ENCODE measurements at places on chromosomes 7 and 10.

DNA sequence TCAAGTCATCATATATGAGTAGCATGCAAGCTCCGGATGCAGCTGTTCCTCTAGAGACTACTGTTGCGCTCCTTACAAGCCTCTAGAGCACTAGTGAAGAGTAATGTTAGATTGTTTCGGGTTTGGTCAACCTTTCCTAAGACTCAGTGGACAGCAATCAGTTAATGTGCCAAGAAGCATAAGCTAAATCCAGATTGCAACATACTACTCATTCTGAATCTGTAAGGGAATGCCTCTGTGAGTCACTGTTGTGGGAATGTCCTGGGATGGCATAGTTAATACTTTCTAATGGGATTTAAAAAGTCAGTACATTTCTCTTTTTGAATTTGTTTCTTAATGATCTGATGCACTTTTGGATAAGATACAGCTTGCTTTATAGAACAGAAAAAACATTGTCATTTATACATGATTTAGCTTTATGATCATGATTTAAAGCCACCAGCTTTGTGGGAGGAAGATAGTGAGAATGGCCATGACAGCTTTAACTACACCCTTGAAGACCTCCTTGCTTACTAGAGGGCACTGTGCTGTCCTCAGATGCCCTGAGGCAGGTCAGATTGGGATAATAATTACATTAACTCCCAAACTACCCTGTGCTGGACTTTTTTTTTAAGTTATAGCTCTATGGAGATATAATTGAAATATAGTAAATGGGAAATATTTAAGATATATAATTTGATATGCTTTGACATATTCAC lies 138.4 kb downstream of the SDK1 start:
- no peak for DNase-seq

- no peak for DNase-seq
Measured at GRCh38 chr10:82191653-82192052, 316.7 kb downstream of the NRG3 start.

GRCh38 chr10:121369616-121370015 lies 228.6 kb downstream of the FGFR2 start:
- no peak for DNase-seq

- no peak for DNase-seq
Measured at GRCh38 chr10:103648636-103649532, 155.4 kb downstream of the NEURL1 start.

GRCh38 chr10:86651021-86651471 lies 3.3 kb upstream of the OPN4 start:
- no peak for DNase-seq

- no peak for DNase-seq
Measured at GRCh38 chr7:151686016-151686766, 166.5 kb upstream of the RHEB start.

DNA sequence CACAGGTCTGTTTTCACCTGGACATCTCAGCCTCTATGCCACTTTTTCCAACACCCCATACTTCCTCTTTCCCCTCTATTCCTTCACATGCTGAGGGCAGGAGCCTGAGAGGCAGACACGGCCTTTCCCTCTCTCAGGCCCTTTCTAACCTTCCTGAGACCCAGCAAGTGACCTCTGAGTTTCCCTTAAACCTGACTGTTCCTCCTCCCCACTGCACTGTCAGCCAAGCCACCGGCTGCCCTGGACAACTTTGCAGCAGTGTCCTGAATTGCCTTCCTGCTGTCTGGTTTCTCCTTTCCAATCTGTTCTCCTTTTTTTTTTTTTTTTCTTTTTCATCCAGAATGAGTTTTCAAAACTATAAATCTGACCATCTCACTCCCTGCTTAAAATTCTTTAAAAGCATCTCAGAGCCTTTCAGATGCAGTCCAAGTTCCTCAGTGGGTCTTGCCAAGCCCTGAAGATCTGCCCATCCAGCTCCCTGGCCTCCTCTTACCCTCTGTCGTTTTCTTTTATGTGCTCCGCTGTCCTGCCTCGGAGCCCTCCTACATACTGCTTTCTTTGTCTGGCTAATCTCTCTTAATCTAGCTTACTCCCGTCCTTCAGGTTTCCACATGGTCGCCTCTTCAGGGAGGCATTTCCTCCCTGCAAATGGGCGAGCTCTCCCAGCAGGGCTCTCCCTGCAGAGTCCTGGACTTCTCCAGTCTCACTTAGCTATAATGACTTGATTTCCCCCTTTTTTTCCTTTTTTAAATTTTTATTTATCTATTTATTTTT lies 30.5 kb downstream of the SLC13A4 start:
- no peak for DNase-seq

DNA sequence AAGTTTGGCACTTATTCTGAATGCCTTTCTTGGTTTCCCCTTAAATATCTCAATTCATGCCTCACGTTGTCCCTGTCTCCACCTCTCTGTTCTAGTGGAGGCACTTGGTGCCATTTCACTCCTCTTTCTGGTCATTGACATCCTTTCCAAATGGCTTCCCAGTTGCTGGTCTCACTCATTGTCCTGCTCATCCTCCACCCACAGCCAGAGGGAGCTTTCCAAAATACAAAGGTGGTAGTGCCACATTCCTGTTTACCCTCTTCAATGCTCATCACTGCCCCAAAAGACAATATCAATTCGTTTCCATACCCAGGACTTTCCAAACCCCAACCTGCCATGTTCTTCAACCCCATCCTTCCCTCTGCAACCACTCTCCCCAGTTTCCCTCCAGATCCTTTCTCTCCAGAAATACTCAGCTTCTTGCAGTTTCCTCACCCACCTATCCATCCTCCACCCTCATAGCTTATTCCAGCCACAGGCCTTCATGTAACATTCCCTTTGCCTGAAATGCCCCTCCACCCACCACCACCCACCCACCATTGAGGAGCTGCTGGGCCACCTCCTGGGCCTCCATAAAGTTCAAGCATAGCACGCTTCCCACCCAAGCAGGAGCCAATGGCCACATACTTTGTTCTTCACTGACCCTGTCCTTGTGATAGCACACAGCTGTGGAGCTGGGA lies 63.1 kb upstream of the ADRB1 start:
- DNase-seq: no peak

DNA sequence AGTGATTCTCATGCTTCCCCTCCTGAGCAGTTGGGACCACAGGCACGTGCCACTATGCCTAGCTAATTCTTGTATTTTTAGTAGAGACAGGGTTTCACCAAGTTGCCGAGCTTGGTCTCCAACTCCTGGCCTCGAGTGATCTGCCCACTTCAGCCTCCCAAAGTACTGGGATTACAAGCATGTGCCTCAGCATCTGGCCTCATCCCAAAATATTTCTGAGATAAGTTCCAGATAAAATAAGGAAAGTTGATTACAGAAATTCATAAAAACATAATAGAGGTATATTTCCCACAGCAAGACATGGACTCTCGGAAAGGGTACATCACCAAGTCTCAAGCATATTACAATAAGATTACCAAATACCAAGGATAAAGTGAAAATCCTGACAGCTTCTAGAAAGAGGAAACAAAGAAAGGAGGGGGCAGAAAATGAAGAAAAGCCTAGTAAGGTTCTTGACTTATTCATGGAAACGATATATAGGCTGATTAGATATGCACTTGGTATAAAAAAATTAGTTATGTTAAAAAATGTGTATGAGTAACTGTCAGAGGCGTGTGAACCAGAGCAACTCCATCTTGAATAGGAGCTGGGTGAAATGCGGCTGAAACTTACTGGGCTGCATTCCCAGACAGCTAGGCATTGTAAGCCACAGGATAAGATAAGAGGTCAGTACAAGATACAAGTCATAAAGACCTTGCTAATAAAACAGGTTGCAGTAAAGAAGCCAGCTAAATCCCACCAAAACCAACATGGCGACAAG lies 35.0 kb downstream of the IQUB start:
- no peak for DNase-seq

GRCh38 chr10:60708666-60709065 lies 69.6 kb upstream of the CDK1 start:
- DNase-seq: no peak

- DNase-seq: no peak
Measured at GRCh38 chr10:8102708-8103401, 48.4 kb downstream of the GATA3 start.

- no peak for DNase-seq
Measured at GRCh38 chr7:11714676-11715075, 117.3 kb downstream of the THSD7A start.

GRCh38 chr7:127950233-127950935 lies 80.9 kb downstream of the LRRC4 start:
- DNase-seq: no peak

DNA sequence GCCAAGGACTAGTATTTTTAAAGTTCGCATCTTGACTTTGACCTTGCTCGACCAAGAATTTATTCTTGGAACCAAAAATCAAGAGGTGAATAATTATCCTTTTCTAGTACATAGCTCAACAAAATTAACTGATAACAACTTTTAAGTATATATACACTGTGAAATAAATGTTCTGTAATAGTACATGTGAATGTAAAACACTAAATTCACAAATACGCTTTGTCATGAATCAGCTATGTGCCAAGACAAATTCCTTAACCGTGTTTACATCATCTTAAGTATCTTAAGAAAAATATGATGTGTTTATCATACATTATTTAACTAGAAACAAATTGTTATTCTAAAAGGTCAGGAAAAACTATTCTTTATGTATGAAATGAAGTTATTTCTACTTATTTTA lies 83.3 kb downstream of the CUL2 start:
- no peak for DNase-seq

GRCh38 chr7:42152329-42153205 lies 84.4 kb downstream of the GLI3 start:
- DNase-seq: no peak

DNA sequence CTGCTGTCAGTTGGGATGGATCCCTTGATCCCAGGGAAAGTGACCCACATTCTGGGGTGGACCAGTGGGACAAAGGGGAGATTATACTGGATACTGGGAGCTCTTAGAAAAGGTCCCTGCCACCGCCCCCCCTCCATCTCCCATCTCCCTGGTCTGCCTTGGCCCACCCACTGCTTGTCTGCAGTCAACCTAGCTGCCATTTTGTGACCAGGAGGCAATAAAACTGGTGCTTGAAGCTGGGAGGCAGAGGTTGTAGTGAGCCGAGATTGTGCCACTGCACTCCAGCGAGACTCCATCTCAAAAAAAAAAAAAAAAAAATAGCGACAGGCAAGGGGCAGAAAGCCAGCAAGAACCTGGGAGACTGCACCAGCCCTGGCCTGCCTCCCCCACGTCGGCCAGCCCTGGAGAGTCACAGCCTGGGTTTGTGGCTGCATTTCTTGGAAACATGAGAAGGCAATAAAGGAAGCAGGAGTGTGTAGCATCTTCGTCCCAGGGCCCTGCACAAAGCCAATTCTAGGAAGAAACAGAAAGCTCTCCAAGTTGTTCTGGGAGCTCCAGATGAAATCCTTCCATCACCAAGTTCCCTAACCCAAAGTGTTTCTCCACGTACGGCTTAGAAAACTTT lies 4.7 kb upstream of the ARPC1B start:
- no peak for DNase-seq

DNA sequence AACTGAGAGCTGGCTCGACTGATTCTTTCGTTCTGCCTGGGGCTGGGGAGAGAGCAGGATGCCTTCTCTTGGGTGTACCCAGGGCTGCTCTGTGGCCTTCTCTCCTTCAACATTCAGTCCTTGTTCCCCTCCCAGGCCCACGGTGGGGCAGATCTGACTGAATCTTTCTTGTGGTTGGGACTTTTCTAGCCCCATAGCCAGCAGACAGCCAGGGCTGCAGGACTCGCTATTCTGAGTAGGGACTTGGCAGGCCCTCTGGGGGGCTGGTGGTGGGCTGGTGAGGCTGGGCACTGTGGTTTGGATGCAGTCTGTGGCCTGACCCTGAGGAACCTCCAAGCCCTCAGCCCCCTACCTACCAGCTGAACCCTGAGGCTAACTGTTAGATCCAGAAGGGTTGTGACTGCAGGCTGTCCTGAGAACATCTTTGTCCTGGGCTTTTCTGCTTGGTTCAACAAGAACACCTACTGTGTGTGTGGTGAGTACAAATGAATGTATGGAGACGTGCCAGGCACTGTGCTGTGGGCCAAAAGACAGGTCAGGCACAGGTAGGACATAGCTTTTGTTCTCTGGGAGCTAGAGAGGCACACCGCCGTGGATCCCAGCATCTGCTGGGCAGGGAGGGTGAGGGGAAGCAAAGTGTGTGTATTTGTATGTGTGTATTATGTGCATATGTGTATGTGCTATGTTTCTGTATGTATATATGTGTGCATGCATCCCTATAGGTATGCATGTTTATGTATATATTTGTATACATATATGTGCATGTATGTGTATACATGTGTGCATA lies 2.1 kb upstream of the PALD1 start:
- DNase-seq: no peak

GRCh38 chr10:28638392-28638791 lies 38.9 kb upstream of the BAMBI start:
- no peak for DNase-seq

- no peak for DNase-seq
Measured at GRCh38 chr10:48416584-48417232, 110.2 kb downstream of the MAPK8 start.

DNA sequence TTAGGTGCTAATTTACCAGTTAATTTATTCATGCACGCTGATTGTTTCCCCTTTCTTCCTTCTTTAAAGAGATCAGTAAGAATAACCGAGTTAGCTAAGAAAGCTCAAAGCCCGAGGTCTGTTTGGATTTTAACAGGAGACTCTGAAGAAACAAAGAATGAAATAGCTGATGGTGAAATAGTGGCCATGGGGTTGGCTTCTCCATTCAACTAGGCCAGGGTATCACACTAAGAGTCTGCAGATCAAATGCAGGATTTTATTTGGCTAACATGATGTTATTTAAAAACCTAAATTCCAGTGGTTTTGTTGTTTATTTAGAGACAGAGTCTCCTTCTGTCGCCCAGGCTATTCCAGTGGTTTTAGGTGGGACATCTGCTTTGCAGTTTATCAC lies 65.2 kb upstream of the SYPL1 start:
- DNase-seq: no peak

DNA sequence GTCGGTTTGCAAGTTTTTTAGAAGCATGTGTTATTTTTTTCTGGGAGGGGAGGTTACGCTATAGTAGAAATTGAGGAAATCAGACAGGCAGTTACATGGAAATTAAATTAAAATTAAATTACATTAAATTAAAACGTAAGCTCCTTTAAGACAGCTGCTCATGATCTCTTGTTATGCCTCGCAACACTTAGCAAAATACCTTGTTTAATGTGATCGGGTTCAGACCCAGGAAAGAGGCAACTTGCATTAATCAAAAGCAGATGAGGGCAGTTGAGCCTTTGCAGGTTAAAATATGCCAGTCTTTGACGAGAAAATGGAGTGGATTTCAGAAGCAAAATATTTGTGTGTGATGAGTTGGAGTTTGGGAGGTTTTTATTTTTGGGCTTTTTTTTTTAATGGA lies 651.8 kb downstream of the INHBA start:
- DNase-seq: no peak

- no peak for DNase-seq
Measured at GRCh38 chr7:102421706-102422240, 11.6 kb upstream of the ORAI2 start.

DNA sequence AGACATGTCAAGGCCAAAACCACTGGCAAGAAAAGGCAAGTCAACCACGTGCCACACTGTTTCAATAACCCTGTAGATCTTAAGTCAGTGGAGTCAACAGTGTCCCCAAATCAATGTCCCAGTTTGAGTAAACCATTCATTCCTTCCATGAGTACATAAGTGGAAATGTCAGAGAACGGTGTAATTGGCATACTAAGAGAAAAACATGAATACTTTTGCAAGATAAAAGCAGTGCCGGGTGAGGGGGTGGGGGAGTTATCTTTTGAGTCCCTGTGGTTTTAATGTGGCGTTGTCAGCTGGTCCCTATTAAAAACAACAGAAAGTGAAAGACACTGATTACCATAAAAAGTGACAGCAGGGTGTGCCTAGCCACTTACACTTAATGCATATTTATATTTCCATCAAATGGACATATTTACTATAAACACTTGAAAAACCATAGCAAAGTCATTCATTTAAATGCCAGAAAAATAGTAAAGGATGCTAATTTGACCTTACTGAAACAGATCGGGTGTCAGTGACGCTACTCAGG lies 37.8 kb downstream of the RSU1 start:
- no peak for DNase-seq

All from NCI-H2107 (cell line).